ENCODE measurements at places on chromosomes 6 and 20. TPM values are rescaled to one million over a fixed set of nuclear protein-coding genes. Genes with fewer than 3 reads are reported as not detected.
A peak's percentile ranks its signal among the peaks of the same experiment; 100 is the strongest.

SKIC2 gene
- total RNA-seq, result 93.7 TPM

DNA sequence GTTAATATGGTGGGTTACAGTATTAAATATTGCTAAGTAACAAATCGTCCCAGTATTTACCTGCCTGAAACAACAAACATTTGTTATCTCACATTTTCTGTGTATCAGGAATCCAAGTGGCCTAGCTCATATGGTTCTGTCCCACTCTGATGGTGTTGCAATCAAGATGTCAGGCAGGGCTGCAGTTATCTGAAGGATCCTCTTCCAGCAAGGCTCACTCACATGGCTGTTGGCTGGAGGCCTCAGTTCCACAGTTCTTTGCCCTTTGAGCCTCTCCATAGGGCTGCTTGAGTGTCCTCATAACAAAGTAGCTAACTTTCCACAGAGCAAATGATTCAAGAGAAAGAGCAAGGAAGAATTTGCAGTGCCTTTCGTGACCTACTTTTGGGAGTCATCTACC is 17.7 kb downstream of the RAB22A start:
- DNase-seq, result no peak

IL20RA gene
- total RNA-seq, result not detected

GRCh38 chr6:73732845-73733675 is 37.1 kb downstream of the CD109 start:
- DNase-seq, result peak; percentile 66

All from activated T-helper 2 cell treated with anti-CD3 and anti-CD28 coated beads, Interferon-gamma antibody, Interleukin-2, Interleukin-4, amounts not matched to agents 10 μg/mL and 5 μg/mL and 100 μg/mL, durations not matched to agents 14 hours and 24 hours and 36 hours (primary cell).